Heart right ventricle (tissue), 16 donors: ENCODE measurements at places on chromosomes 16 and 17. TPM values are rescaled to one million over a fixed set of nuclear protein-coding genes. Genes with fewer than 3 reads are reported as not detected.

Gene GSE1
- 41.2 TPM for total RNA-seq

Gene TNP2
- total RNA-seq, result not detected

Gene PRAC1
- not detected for total RNA-seq

DNA sequence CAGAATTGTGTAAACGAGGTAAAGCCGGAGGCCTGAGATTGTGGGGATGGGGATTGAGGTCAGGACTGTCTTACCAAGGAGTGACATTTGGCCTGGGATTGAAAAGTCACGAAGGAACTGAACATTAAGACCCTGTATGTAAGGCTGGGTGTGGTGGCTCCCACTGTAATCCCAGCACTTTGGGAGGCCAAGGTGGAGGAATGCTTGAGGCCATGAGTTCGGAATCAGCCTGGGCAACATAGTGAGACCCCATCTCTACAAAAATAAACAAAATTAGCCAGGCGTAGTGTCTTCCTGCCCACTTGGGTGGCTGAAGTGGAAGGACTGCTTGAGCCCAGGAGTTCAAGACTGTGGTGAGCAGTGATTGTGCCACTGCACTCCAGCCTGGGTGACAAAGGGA lies 75.5 kb downstream of the JPH3 start:
- peaks cover 2% of the 10 kb centered on the region for H3K27me3 ChIP-seq
- DNase-seq, result no peak
- H3K4me1 ChIP-seq, result no peaks in the 10 kb centered on the region
- no peaks in the 10 kb centered on the region for H3K36me3 ChIP-seq

DNA sequence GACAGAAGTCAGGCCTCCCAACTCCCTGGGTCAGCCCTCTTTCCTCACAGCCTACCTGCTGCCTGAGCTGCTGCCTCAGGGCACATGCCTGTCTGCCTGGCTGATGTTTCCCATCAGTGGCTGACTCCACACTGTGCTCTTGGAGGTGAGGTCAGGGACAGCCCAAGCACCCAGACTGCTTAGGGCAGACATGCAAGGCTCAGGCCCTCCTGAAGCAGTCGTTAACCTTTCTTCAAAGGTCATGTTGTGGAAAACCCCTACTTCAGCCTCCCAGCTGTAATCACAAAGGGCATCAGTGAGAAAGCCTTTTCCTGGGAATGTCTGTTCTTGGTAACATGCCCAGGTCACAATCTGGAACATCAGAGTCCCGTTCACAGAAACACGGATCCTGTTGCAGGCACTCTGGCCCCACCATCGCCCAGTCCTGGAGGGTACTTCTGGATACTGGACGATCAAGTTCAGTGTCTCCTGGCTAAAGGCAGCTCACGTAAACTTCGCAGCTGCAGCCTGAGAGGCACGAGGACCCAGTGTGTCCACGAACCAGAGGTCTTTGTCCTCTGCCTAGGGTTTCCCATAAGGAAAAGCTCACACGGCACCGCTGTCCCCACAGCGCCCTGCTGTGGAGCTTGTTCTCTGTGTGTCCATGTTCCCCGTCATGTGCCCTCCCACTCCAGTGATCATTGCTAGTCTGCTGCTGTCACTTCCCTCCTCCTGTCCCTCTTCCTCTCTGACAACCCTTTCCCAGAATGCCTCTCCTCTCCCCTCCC lies 54.9 kb downstream of the GNAO1 start:
- no peaks in the 10 kb centered on the region for H3K27me3 ChIP-seq
- H3K4me1 ChIP-seq, result peaks cover 15% of the 10 kb centered on the region
- peak overlapping the region; percentile 4 for H3K27ac ChIP-seq
- no peak overlapping the region for H3K4me3 ChIP-seq
- no peak for DNase-seq

GRCh38 chr17:79799174-79799537 lies 2.3 kb upstream of the CBX8 start:
- DNase-seq, result no peak
- peaks cover 65% of the 10 kb centered on the region for H3K27me3 ChIP-seq
- H3K36me3 ChIP-seq, result no peaks in the 10 kb centered on the region
- H3K4me3 ChIP-seq, result no peak overlapping the region
- H3K4me1 ChIP-seq, result peaks cover 68% of the 10 kb centered on the region
- no peak overlapping the region for H3K27ac ChIP-seq

DNA sequence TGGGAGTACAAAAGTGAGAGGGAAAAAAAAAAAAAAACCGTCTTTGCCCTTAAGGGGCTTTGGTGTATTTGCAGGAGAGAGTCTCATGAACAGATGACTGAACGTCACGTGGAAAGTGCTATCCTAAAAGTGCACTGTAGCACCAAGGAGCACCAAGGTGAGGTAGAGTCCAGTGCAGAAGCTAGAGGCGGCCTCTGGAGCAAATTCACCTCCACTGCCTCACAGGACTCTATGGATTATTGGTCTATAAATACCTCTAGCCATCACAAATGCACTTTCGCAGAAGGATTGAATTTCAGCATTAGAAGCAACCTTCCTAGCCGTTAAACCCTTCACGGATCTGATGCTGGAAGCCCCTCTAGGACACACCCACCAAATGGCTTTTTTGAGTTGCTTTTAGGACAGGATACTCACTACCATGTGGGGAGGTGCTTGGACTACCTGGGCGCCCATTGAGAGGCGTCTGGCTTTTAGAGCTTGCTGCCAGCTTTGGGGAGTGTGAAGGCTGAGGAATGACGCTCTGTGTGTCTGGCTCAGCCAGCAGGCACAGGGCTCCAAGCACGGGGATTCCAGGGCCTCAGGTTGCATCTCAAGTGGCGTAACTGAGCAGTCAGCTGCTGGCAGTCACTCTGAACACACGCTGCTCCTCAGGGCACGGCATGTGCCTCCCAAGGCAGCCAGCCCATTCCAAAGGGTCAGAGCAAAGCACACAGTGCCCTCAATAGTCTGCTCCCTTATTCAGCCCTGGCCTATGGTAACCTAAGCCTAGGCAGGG lies 52.7 kb downstream of the CDRT4 start:
- peaks cover 20% of the 10 kb centered on the region for H3K4me1 ChIP-seq
- H3K36me3 ChIP-seq, result no peaks in the 10 kb centered on the region
- H3K27me3 ChIP-seq, result no peaks in the 10 kb centered on the region
- H3K27ac ChIP-seq, result peak overlapping the region; percentile 61
- DNase-seq, result peak; percentile 75
- H3K4me3 ChIP-seq, result no peak overlapping the region

DNA sequence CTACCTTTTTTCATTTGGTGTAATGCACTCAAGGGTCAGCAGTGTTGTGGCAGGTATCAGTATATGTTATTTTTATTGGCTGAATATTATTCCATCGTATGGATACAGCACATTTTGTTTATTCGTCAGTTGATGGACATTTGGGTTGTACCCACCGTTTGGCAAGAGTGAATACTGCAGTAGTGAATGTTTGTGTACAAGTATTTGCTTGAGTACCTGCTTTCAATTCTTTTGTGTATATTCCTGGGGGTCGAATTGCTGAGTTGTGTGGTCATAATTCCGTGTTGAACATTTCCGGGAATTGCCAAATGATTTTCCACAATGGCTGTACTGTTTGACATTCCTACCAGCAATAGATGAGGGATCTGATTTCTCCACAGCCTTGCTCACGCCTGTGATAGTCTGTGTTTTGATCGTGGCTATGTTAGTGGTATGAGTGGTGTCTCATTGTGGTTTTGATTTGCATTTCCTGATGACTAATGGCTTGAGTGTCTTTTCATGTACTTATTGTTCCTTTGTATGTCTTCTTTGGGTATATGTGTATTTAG lies 108.4 kb downstream of the OR1D5 start:
- no peaks in the 10 kb centered on the region for H3K4me1 ChIP-seq
- H3K36me3 ChIP-seq, result no peaks in the 10 kb centered on the region
- no peaks in the 10 kb centered on the region for H3K27me3 ChIP-seq
- H3K4me3 ChIP-seq, result no peak overlapping the region
- DNase-seq, result no peak

DNA sequence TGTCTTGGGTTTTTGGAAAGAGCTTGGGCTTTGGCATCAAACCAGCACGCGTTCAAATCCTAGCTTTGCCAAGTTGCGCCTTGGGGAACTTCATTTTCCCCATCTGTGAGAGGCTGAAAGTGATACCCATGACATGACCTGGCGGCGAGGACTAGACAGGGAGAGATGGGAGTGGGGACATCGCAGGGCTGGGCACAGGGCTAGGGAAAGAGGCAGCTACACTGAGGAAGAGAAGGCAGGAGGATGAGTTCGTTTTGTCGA lies 202.9 kb downstream of the IRF8 start:
- H3K27me3 ChIP-seq, result no peaks in the 10 kb centered on the region
- no peak for DNase-seq
- H3K4me3 ChIP-seq, result no peak overlapping the region
- no peaks in the 10 kb centered on the region for H3K4me1 ChIP-seq
- no peaks in the 10 kb centered on the region for H3K36me3 ChIP-seq

DNA sequence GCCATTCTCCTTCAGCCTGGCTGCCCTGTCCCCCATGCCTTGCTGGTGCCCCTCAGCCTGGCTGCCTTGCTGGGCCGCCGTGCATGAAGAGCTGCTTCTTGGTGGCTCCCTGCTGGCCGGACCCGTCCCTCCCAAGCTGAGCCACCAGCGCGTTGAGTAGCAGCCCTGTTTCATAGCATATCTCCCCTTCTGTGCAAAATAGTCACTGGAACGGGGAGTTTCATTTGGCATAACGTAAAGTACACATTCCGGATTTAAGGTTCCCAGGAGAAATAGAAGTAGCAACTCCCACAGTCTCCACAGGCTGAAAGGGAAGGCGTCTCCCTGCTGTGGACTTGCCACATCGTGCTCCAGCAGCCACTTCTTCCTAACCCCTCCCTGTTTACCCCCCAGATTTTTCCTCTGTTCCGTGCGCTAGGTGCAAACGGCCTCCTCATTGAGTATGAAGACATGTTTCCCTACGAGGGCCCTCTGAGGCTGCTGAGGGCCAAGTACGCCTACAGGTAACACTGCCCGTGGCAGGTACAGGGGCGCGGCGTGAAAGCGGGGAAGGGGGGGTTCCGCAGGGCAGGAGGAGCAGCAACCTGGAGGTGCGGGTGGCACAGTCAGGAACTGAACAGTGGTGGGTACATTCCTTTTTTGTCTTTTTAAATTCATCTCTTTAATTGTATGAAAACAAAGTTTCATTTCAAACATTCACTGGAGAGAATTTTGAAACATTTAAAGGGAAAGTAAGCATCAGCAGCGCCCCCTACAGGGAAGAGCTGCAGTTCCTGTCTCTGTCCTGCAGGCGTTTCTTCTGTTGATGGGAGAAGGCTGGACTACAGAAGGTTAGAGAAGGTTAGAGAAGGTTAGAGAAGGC lies 5.8 kb upstream of the OGFOD3 start:
- no peaks in the 10 kb centered on the region for H3K27me3 ChIP-seq
- no peak overlapping the region for H3K4me3 ChIP-seq
- no peak for DNase-seq
- H3K27ac ChIP-seq, result no peak overlapping the region

DNA sequence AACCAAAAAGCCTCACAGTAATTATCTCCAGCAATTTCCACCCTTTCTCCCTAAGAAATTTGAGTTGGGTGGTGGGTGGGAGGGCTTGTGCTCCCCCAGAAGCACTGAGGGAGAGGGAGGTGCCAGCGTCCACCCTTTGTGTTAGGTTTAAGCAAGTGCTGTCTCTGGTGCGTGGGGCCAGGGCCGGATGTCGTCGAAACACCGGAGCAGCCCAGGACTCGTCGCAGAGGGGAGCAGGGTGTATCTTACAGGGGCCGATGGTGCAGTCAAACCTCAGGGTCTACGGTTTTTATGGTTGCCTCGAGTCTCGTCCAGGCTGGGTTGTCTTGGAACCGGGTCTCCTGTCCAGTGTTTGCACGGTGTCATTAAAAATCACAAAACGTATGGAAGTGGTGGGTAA lies 35.3 kb downstream of the METRNL start:
- no peaks in the 10 kb centered on the region for H3K36me3 ChIP-seq
- H3K4me3 ChIP-seq, result no peak overlapping the region
- peaks cover 18% of the 10 kb centered on the region for H3K4me1 ChIP-seq
- DNase-seq, result no peak
- H3K27ac ChIP-seq, result no peak overlapping the region
- no peaks in the 10 kb centered on the region for H3K27me3 ChIP-seq

- peaks cover 30% of the 10 kb centered on the region for H3K4me1 ChIP-seq
- no peaks in the 10 kb centered on the region for H3K27me3 ChIP-seq
- DNase-seq, result no peak
- H3K36me3 ChIP-seq, result peaks cover 9% of the 10 kb centered on the region
- no peak overlapping the region for H3K4me3 ChIP-seq
- no peak overlapping the region for H3K27ac ChIP-seq
Measured at GRCh38 chr17:2136241-2136640, 81.3 kb downstream of the HIC1 start.

- no peaks in the 10 kb centered on the region for H3K27me3 ChIP-seq
- H3K4me1 ChIP-seq, result no peaks in the 10 kb centered on the region
- H3K36me3 ChIP-seq, result no peaks in the 10 kb centered on the region
- DNase-seq, result no peak
- no peak overlapping the region for H3K27ac ChIP-seq
Measured at GRCh38 chr17:54494721-54495715, 405.6 kb upstream of the TOM1L1 start.

GRCh38 chr16:83785455-83785854 lies 22.3 kb upstream of the HSBP1 start:
- no peak for DNase-seq
- H3K36me3 ChIP-seq, result no peaks in the 10 kb centered on the region
- H3K27me3 ChIP-seq, result no peaks in the 10 kb centered on the region
- H3K4me3 ChIP-seq, result no peak overlapping the region
- peaks cover 6% of the 10 kb centered on the region for H3K4me1 ChIP-seq
